ENCODE measurements at places on chromosomes 12 and 14. TPM values are rescaled to one million over a fixed set of nuclear protein-coding genes. Genes with fewer than 3 reads are reported as not detected.

LMNTD1 gene
- total RNA-seq: not detected

GRCh38 chr14:74571901-74572725, 39.9 kb downstream of the LTBP2 start:
- H3K27me3 ChIP-seq: no peaks in the 10 kb centered on the region
- H3K4me1 ChIP-seq: peaks cover 94% of the 10 kb centered on the region
- peak overlapping the region; percentile 51 for H3K4me3 ChIP-seq
- peak overlapping the region; percentile 99 for H3K27ac ChIP-seq
- peak; percentile 96 for DNase-seq

SLC15A4 gene
- total RNA-seq: 52.5 TPM

DNA sequence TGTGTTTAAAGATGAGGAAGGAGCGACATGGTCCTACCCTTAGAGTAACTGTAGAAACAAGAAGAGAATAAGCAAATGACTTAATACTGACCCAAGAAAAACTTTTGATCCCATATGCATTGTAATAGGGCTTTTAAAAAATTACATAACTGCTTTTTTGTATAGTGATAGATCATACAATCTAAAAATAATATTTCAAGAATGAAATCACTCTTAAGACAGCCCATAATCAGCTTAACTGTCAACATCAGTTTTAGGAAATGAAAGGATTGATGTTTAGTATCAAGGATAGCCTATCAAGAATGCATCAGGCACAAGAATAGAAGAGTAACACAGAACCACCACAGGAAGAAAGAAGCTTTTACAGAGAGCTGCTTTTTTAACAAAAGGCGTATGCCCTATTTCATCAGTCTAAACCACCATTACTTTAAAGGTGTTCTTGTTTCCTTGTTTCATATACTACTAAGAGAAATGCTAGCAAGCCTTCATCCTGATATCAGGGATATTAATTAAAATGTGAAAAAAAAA, 64.5 kb downstream of the MARK3 start:
- peaks cover 6% of the 10 kb centered on the region for H3K4me1 ChIP-seq
- H3K27ac ChIP-seq: no peak overlapping the region
- no peak overlapping the region for H3K4me3 ChIP-seq
- H3K27me3 ChIP-seq: no peaks in the 10 kb centered on the region
- peaks cover 11% of the 10 kb centered on the region for H3K36me3 ChIP-seq

DNA sequence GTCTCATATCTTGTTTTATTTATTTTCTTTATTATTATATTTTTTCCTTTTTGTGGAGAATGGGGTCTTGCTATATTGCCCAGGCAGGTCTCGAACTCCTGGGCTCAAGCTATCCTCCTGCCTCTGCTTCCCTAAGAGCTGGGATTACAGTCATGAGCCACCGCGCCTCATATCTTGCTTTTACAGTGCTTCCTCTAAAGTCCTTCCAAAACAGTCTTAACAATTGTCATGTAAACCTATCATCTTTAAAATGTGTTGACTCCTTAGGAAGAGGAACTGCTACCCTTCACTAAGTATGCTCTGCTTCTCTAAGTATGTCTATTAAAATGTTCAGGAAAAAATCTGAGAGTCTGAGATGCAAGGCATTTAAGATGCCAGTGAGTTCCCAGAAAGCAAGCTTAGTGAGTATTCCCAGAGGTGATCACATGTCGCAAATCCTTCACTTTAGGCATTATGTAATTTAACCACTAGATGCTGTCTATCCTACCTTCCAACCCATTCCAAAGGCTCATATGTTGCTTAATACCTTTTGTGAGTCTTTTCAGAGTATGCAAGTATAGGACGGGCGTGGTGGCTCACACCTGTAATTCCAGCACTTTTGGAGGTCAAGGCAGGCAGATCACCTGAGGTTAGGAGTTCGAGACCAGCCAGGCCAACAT, 19.7 kb upstream of the FOXJ2 start:
- H3K4me1 ChIP-seq: no peaks in the 10 kb centered on the region
- no peak overlapping the region for H3K27ac ChIP-seq
- H3K27me3 ChIP-seq: peaks cover 17% of the 10 kb centered on the region
- no peak overlapping the region for H3K4me3 ChIP-seq
- no peak for DNase-seq
- no peaks in the 10 kb centered on the region for H3K36me3 ChIP-seq

DNA sequence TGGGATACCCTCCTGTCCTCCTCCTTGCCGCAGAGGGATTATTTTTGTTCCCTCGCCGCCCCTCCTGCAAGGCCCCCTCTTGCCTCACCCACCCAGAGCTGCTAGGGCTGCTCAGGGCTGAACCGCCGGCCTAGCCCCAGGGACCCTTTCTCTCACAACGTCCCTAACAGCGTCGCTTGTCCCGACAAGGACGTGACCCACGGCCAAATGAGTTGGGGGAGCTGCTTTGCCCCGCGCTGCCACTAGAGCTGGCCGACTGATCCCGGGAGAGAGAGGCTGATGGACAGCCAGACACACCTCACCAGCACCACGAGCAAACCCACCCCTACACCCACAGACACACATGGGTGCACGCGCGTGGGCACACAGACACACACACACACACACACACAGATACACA, 154.6 kb upstream of the ALG10B start:
- no peaks in the 10 kb centered on the region for H3K27me3 ChIP-seq
- DNase-seq: no peak
- H3K4me3 ChIP-seq: no peak overlapping the region
- H3K36me3 ChIP-seq: no peaks in the 10 kb centered on the region
- no peaks in the 10 kb centered on the region for H3K4me1 ChIP-seq
- H3K27ac ChIP-seq: no peak overlapping the region

DNA sequence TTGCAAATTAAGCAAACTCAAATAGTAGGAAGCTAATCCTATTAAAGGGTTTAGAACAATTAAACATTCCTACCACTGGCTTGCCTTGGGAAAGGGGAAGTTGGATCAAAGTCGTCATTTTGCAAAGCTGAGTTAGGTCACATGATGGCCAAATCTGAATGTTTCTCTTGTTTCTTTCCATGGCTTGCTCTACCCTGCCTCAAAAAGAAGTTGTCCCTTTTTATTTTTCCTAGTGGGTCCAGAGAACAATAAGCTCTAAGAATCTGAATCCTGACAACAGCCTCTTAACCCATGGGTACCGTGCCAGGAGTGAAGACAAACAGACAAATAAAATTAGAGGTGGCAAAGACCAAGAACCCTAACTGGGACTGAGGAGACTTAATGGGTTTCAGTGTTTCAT, 26.2 kb upstream of the NPFF start:
- DNase-seq: no peak
- H3K4me1 ChIP-seq: peaks cover 11% of the 10 kb centered on the region
- H3K4me3 ChIP-seq: no peak overlapping the region

GRCh38 chr12:107131832-107132616, 38.7 kb upstream of the CRY1 start:
- no peaks in the 10 kb centered on the region for H3K4me1 ChIP-seq
- no peaks in the 10 kb centered on the region for H3K36me3 ChIP-seq
- no peak overlapping the region for H3K4me3 ChIP-seq
- H3K27me3 ChIP-seq: peaks cover 9% of the 10 kb centered on the region
- H3K27ac ChIP-seq: no peak overlapping the region
- DNase-seq: peak; percentile 87

TBK1 gene
- 36.2 TPM for total RNA-seq

DNA sequence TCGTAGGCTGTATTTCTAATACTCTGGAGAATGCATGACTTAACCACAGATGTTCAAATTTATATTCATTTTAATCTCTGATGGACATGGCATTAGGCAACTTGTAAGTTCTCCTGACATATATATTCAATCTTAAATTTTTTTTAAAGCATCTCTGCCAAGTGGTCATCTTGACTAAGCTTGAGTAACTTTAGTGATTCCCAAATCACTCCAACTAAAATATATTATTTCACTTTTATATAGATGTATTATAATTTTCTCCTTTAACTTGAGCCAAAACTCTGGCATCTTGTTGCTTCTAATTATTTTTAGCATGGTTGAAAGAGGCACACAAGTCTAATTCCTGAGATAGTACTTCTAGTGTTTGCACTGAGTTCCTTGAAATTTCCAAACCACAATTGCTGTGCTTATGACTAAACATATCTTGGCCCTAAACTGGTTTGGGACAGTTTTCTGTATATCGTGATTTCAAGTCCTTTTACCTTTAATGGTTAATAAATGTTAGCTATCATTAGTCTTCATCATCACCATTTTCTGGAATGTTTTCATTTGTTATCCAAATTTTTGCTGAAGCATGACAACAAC, 8.4 kb downstream of the LRFN5 start:
- no peaks in the 10 kb centered on the region for H3K4me1 ChIP-seq
- H3K4me3 ChIP-seq: no peak overlapping the region
- H3K27ac ChIP-seq: no peak overlapping the region
- no peaks in the 10 kb centered on the region for H3K36me3 ChIP-seq
- DNase-seq: no peak

SLC38A4 gene
- 1.2 TPM for total RNA-seq

All from osteoblast (primary cell).